ENCODE measurements at places on chromosomes 16 and 17.

- H3K36me3 ChIP-seq = peaks cover 19% of the 10 kb centered on the region
- H3K27me3 ChIP-seq = no peaks in the 10 kb centered on the region
- no peak overlapping the region for H3K4me3 ChIP-seq
- no peak for DNase-seq
- H3K4me1 ChIP-seq = peaks cover 29% of the 10 kb centered on the region
Observed at GRCh38 chr16:58727796-58728568, 6.1 kb downstream of the GOT2 start.

GRCh38 chr16:14354561-14355351 lies 275.3 kb downstream of the PARN start:
- peaks cover 10% of the 10 kb centered on the region for H3K4me1 ChIP-seq
- peaks cover 4% of the 10 kb centered on the region for H3K27me3 ChIP-seq
- H3K27ac ChIP-seq = no peak overlapping the region
- DNase-seq = peak; percentile 71
- H3K36me3 ChIP-seq = no peaks in the 10 kb centered on the region

- no peaks in the 10 kb centered on the region for H3K4me1 ChIP-seq
- no peaks in the 10 kb centered on the region for H3K27me3 ChIP-seq
- no peak for DNase-seq
- no peak overlapping the region for H3K4me3 ChIP-seq
Observed at GRCh38 chr16:49108611-49109010, 173.0 kb downstream of the CBLN1 start.

GRCh38 chr16:17463335-17463734 lies 7.4 kb downstream of the XYLT1 start:
- H3K27ac ChIP-seq = no peak overlapping the region
- peaks cover 3% of the 10 kb centered on the region for H3K36me3 ChIP-seq
- no peak overlapping the region for H3K4me3 ChIP-seq

GRCh38 chr17:5035315-5035714 lies at the start of gene SLC52A1:
SLC52A1 (minus strand) TSS chr17:5035426; CDS start chr17:5034606, 820 bp downstream.
- H3K4me3 ChIP-seq = no peak within 1 kb of the TSS
- H3K27ac ChIP-seq = no peak within 1 kb of the TSS
- no peaks in the 10 kb centered on the region for H3K36me3 ChIP-seq
- no peak for DNase-seq
- no peaks in the 10 kb centered on the region for H3K27me3 ChIP-seq
- peaks cover 14% of the 10 kb centered on the region for H3K4me1 ChIP-seq
